ENCODE measurements at places on chromosomes 13 and 19.

DNA sequence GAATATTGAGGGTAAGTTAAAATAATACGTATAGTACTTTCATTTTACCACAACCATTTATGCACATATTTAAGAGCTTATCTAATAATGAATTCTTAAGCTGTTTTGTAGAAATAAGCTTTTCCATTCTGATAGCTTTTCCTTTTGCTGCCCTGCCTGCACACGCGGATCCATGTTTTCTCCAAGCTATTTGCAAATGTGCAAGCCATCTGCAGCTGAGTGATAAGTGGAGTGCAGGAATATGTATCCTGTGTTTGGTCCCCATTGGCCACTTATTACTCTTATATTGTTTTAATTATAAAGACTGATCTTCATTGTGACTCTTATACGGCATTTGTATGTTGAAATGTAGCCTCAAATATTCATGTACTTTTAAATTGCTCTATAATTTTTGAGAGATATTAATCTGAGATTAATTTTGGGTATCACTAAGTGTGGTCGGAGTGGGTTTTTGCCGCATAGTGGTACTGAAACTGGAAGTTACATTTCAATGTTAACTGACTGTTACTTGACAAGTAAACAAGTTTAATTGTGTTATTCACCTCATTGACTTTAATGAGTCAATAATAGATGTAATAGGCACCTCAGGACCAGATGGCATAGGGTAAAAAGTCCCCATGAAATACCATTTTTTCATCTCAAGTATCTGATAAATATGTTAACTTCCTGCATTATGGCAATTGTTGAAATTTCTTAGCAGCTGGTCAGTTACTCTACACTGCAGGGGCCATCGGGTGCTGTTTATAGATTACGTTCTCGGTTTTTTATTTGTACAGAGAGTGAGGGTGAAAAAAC lies 1567.4 kb downstream of the EFNB2 start:
- DNase-seq: no peak

GRCh38 chr13:111629926-111630325 lies 309.5 kb downstream of the TEX29 start:
- DNase-seq: no peak

DNA sequence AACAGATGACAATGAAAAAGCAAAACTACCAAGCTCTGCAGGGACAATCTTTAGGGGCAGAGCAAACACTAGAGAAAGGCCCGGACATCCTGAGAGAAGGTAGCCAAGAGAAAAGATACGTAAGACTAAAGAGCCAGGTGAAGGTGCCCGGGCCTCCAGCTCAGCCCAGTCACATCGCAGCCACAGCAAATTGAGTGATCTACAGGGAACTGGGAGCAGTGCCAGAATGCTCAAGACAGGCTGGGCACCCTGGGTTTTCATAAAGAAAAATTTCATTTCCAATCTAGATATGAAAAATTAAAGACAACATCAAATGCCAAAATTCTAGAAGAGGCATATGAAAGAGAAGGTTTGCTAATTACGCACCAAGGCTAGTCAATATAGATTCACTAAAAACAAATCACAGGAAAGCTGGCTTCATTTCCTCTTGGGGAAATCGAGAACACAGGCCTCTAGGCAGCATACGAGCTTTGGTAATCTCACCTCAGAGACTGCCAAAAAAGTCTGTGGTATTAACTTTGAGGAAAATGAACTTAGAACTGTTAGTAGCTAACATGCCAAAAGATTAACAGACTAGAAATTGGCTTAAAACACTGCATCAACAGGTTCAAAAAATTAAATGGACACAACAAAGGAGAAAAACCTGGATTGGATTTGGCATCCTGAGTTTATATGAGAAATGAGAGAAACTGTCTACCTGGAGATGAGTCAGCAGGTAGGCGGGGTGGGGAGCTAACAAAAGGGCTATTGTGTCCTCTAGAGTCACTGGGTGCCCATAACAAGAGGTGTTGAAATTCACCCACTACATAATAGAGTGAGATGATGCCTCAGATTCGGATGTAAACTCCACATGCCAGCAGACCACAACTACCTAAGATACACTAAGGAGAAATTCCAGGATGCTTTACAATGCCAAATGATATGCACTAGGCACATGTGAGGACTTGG lies 6.6 kb downstream of the ANKRD10 start:
- peak; percentile 94 for DNase-seq

GRCh38 chr13:32381539-32381938 lies 46.4 kb downstream of the N4BP2L1 start:
- DNase-seq: peak; percentile 4
